ENCODE measurements at places on chromosomes 1 and 21. TPM values are rescaled to one million over a fixed set of nuclear protein-coding genes. Genes with fewer than 3 reads are reported as not detected.

Gene OR2L13
- not detected for total RNA-seq

Gene EFNA1
- total RNA-seq: not detected

Gene DHRS3
- 46.8 TPM for total RNA-seq

Gene IFI44L
- 50.8 TPM for total RNA-seq

Gene ERRFI1
- total RNA-seq: 0.86 TPM

Measured in T-helper 2 cell treated with Interferon-gamma antibody and Interleukin-4, amounts not matched to agents 100 ng/mL and 5 ng/mL, for 36 hours (primary cell).